Osteoblast (primary cell): ENCODE measurements at places on chromosomes 1 and 21. TPM values are rescaled to one million over a fixed set of nuclear protein-coding genes. Genes with fewer than 3 reads are reported as not detected.

Gene SLC9C2
- not detected in 2 replicates for total RNA-seq

Gene DCLRE1B
- 3.6 and 4.7 TPM in 2 replicates for total RNA-seq

Gene DCDC2B
- total RNA-seq, result under 0.01 TPM in 1 of 2 replicates, not detected in the other

Gene ZDHHC18
- 6.2 and 7.6 TPM in 2 replicates for total RNA-seq

Gene EDARADD
- total RNA-seq, result 1.4 and 2.7 TPM in 2 replicates

Gene ARHGAP29
- total RNA-seq, result 13.3 and 17.0 TPM in 2 replicates

Gene INAVA
- under 0.01 and 0.36 TPM in 2 replicates for total RNA-seq

Gene IFNLR1
- under 0.01 TPM in 1 of 2 replicates, not detected in the other for total RNA-seq
